NCI-H510A treated with DMSO at 0.1 percent for 48 hours (cell line): ENCODE measurements at places on chromosomes 4 and X.

DNA sequence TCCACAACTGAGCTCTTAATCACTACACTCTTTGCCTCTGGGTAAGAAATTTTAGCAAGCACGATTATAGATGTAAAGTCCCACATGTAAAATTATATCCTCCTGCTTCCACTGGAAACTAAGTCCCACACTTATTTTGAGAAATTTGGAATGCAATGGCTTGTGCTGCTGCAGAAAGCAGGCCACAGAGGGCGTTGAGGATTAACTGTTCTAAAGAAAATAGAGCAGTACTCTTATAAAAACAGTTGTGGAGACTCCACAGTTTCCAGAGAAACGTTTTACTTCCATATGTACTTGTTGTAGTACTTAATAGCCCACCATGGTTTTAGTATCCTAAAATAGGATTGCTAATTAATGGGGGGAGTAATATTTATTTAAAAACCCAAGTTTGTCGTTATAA, 1.7 kb upstream of the CENPC start:
- DNase-seq: no peak

- no peak for DNase-seq
These were observed 26.9 kb downstream of the DCHS2 start for GRCh38 chr4:154464654-154465053.

GRCh38 chrX:117327373-117327772, 789.2 kb downstream of the KLHL13 start:
- no peak for DNase-seq

GRCh38 chrX:38275615-38276014, 51.7 kb downstream of the RPGR start:
- DNase-seq: no peak

- no peak for DNase-seq
These were observed 264.1 kb downstream of the CBLL2 start for GRCh38 chrX:22536746-22537304.

DNA sequence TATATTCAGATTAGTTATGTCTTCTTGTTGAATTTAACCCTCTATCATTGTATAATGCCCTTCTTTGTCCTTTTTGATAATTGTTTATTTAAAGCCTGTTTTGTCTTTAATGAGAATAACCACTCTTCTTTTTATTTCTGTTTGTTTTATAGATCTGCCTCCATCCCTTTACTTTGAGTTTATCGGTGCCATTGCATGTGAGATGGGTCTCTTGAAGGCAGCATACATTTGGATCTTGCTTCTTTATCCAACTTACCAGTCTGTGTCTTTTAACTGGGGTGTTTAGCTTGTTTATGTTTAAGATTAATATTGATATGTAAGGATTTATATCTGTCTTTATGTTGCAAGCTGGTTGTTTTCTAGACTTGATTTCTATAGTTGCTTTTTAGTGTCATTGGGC, 115.8 kb downstream of the RTL3 start:
- no peak for DNase-seq
